Stimulated activated CD8-positive, alpha-beta memory T cell treated with anti-CD3 and anti-CD28 coated beads, Interleukin-15, amount 100 ng/mL, for 4 hours (primary cell): ENCODE measurements at places on chromosomes 1 and 21.

- DNase-seq: no peak
Measured at GRCh38 chr1:27331922-27332321, 9.9 kb upstream of the SYTL1 start.

GRCh38 chr1:6267686-6268322 is 6.9 kb upstream of the GPR153 start:
- no peak for DNase-seq

DNA sequence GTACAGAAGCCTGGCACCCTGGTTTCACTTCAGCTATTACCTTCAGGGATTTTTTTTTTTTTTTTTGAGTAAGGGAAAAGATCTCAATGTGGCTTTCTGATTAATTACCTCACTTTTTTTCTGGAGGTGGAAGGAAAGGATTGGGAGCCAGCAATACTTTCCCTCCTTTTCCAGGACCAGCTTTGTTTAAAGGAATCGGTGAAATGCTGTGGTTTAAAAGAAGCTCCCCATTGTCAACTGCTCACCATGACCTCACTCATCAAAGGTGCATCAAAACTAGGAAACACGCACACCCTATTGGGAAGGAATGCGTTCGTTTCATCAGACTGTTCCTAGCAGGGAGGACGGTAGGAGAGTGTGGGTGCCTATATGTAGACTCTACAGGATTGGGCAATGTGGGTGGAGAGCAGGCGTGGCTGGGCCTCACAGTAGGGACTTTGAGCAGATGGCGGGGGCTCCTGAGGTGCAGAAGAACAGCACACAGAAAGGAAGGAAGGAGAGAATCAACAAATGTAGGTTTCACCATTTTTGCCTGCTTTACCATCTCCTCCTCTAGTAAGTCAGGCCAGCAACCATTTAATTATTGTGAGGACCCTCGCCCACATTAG is 13.0 kb downstream of the PHGDH start:
- no peak for DNase-seq

GRCh38 chr21:46617267-46618051 is 12.6 kb upstream of the S100B start:
- DNase-seq: no peak

GRCh38 chr21:35849144-35849543 is 211.2 kb downstream of the SETD4 start:
- no peak for DNase-seq

DNA sequence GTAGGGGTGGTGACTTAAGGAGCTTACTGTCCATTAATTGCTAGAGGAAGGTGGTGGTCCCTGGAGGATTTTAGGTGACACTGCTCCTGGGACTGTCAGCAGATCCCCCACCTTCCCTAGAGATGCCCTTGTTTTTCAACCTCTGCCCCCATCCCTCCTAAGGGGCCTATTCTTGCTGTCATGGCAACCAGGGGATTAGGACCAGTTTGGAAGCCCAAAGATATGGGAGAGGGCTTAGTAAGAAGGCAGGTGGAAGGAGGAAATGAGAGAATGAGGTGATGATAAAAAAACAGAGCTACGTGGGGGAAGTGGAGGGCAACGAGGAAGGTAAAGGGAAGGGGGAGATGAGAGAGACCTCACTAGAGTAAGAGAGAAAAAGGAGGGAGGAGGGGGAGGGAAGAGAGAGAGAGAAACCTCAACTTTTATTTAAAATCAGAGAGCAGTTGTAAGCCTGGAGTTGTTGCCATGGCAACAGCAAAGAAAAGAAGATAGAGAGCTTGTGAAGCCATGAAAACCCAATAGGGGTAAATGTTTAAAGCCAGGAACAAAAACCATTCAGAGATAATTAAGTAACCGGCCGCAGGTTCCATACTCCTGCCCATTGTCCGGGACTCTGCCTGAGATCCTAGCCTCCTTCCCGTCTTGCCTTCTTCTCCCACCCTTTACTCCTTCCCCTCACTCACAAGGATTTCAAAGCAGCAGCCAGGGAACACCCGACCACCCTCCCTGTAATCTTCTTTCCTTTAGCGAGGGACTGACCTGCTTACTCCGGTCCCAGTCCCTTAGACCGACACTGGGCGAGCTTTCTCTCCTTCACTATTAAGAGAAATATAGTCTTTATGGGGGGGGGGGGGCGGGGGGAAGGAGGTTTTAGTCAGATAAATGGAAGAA is 20.6 kb downstream of the KIRREL1 start:
- DNase-seq: no peak

DNA sequence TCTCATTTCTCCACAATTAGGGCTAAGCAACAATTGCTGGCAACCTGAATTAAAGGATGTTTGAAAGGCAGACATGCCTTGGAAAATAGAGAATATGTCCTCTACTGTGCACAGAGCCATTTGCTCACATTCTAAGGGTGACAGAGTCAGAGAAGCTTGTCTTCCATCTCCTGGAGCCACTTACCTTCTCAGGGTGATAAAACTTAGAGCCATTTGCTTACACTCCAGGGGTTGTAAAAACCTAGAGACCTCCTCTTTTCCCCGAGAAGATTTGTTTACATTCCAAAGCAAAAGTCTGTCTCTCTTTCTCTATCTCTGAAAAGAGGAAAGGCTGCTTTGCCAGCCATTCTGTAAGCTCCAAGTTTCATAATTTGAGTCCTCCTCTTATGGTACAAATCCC is 61.3 kb downstream of the LBR start:
- DNase-seq: no peak

DNA sequence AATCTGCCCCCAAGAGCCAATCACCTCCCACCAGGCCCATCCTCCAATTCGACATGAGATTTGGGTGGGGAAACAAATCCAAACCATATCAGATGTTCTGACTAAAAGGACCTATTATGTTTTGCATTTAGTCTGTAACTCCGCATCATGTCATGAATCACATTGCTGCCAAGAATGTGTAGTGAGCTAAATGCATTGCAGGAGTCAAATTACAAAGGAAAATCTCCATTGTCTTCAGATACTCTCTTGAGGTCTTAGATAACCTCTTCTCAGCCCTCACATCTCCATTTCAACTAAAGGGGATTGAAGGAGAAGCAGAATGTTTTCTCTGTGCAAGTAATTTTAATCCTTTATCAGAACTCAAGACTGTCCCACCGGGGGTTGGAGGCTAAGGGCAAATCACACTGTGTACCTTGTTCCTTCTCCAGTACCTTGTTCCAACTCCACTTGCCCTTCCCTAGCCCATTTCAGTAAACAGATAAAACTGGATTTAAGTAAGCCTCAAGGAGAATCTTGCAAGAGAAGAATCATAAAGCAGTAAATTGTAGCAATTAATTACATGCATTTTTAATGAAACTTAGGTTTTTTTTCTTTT is 34.1 kb downstream of the EXTL2 start:
- no peak for DNase-seq

DNA sequence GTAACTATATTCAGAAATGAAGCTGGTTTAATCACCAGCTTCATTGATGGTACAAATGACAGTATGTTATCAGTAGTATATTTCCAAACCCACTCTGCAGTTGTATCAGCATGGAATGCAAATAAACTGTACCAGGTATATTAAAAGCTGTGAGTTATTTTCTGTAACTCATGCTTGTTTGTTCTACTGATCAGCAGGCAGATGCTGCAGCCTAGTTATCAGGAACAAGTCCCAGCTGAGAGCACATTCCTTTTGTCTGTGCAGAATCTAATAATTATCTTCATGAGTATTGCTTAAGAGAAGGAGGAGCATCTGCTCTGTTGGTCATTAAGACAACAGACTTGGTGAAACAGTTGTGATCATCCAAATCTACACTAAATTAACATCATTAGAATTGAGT is 1331.1 kb downstream of the MRPL39 start:
- DNase-seq: no peak

DNA sequence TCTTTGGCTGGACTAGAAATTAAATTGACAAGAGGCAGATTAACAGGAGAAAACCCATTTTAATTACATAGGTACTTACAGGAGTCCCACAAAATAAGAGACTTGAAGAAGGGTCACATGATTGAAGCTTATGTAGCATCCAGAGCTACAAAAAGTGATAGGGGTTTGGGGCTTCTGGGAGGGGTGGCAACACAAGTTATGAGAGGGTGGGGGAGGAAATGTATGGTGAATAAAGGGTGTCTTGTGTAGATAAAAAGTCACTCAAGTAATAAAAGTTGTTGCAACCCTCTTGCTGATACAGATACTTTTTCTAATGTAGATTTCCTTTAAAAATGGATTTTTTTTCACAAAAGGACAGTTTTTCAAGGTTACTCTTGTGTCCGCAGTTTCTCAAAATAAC is 24.0 kb downstream of the USP25 start:
- DNase-seq: no peak

DNA sequence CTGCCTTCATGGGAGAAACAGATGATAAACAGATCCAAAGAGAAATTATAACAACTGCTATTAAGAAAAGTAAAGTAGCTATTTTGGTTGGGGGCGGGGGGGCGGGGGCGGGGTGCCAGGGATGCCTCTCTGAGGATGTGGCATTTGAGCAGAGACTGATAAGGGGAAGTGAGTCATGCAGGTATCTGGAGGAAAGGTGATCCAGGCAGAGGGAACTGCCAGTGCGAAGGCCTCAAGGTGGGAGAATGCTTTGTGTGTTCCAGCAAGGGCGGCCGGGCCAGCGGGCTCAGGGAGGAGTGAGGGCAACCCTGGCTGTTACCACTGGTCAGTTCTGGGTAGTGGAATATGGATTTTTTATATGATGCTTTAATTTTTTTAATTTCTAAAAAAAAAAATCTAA is 7.0 kb upstream of the TNFRSF1B start:
- DNase-seq: no peak

- no peak for DNase-seq
Measured at GRCh38 chr1:38804062-38804886, 55.3 kb downstream of the RRAGC start.

GRCh38 chr1:147167365-147167764 is 4.9 kb downstream of the PRKAB2 start:
- no peak for DNase-seq

DNA sequence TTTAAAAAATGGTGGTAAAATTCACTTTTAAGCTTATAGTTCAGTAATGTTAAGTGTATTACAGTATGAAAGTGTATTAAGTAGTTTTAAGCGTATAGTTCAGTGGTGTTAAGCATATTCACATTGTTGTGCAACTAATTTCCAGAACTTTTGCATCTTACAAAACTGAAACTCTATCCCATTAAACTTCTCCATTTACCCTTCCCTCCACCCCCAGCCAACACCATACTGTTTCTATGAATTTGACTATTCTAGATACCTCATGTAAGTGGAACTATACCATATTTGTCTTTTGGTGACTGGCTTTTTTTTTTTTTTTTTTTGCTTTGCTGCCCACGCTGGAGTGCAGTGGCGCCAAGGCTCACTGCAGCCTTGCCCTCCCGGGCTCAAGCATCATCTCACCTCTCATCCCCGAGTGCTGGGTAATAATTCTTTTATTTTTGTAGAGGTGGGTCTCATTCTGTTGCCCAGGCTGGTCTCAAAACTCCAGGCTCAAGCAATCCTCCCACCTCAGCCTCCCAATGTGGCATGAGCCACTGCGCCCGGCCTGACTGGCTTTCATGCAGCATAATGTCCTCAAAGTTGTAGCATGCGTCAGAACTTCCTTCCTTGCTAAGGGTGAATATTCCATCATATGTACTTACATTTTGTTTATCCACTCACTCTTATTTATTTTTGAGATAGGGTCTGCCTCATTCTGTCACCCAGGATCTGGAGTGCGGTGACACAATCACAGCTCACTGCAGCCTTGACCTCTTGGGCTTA is 45.1 kb upstream of the BMP8B start:
- DNase-seq: no peak

GRCh38 chr1:3807769-3808168 is 11.5 kb upstream of the LRRC47 start:
- DNase-seq: no peak

GRCh38 chr1:171188388-171189266 is 3.5 kb downstream of the FMO2 start:
- peak; percentile 1 for DNase-seq

DNA sequence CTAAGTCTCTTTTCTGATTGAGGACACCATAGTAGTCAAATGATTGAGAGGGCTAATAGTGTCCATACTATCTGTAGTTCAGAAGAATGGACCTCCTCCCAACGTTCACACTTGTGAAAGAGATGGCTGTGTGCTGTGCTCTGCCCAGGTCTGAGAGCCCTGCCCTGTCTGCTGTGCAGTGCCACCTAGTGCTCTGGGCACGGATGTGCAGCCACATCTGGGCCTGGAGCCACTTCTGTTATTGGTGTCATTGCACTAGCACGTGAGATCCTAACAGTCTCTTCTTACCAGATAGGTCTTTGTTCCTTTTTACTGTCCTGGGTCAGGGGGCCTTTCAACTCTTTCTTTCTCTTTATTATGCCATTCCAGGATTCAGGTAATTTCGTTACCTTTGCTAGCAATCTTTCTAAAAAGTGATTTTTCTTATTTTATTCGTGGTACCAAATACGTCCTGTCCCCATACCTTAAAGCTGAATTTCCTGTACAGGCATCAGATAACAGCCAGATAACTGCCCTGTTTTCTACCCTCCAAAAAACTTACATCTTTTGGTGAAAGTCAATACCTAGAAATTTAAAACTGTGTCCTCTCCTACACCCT is 21.7 kb downstream of the INTS3 start:
- DNase-seq: peak; percentile 53

DNA sequence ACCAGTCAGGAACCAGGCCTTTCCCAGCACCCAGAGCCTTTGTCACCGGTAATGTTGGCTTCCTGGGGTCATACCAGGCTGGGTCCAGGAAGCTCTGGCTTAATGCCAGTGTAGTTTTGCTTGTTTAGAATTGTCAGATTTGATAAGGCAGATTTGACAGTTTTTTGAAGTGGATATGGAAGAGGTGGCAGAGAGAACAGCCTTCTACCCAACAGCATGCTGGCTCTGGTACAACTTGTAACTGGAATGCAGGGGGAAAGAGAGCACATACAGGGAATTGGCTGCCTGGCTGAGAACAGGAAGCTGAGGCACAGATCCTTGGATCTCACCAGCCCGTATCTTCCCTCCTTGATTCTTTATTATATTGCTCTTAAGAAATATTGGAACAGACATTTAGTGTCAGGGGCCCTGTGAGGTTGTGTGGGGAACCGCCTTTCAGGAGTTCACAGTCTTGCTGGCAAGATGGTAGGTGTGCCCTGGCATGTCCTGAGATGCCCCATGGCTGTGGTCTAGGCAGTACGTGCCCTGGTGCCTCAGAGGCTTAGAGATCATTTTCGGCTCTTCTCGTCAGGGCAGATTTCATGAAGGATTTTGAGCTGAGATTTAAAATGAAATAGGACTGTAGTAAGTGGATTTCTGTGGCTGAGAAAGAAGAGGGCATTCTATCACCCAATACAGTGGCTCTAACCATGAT is 227.0 kb downstream of the PBX1 start:
- no peak for DNase-seq

DNA sequence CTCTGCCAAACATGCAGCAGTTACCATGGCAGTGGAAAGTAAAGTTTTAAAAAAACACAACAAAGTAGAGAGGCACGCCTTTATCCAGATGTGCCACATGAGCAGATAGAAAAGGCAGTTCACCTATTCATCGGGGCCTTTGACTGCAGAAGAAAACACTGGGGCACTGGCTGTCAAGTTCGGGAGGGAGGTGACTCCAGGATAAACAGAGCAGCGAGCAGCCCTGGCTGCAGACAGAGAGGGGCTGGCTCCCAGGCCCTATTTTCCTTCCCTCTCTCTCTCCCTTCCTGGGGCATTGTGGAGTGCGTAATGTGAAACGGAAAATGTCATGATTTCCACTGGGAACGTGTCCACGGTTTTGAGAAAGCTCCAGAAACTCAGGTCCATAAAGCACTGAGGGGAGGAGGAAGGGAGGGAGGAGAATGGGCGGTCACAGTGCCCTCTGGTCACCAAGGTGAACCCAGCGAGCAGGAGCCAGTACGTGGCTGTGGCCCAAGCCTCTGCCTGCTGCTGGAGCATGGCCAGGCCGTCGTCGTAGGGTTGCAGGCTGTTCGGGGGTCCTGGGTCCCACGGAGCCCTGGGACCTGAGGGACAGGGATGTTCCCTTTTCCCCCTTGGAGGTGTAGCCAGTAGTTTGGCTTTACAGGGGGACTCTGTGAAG is 114.7 kb upstream of the IRF2BP2 start:
- no peak for DNase-seq
